ENCODE measurements at places on chromosomes 12 and 14. TPM values are rescaled to one million over a fixed set of nuclear protein-coding genes. Genes with fewer than 3 reads are reported as not detected.
A peak's percentile ranks its signal among the peaks of the same experiment; 100 is the strongest.

- DNase-seq = no peak
Observed at GRCh38 chr12:26726956-26727355, 106.0 kb downstream of the ITPR2 start.

The LBHD2 gene
- not detected for total RNA-seq

The NR4A1 gene
- total RNA-seq = 297 TPM

The PITPNM2 gene
- 6.8 TPM for total RNA-seq

GRCh38 chr12:71605039-71605438 lies 58.6 kb downstream of the ZFC3H1 start:
- no peak for DNase-seq

DNA sequence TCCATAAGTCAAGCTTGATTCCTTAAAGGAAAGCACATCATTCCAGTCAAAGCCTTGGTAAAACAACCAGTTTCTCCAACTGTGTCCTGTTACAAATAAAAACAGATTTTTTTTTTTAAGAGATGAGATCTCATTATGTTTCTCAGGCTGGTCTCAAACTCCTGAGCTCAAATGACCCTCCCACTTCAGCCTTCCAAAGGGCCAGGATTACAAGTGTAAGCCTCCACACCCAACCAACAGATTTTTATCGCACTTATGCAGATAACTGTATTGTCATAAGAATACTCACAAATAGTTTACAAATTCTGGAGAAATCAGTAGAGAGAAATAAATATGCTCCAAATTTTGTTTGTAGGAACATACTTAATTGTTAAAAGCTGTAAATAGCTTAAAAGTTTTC lies 56.2 kb upstream of the SLC2A13 start:
- no peak for DNase-seq

DNA sequence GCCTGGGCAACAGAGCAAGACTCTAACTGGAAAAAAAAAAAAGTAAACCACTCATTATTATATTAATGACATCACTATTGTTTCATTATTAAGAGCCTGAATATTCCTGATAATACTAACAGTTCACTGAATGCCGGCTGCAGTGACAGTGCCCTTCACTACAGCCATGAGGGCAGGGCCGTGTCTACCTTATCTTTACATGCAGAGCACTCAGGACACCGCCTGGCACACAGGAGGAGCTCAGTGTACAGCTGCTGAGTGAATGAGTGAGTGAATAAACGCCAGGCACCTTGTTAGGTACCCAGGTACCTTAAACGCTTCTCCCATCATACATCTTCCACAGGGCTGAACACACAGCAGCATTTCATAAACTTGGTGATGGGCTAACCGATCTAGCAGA lies 23.2 kb downstream of the ZFYVE1 start:
- no peak for DNase-seq

GRCh38 chr14:68814539-68815297 lies 21.9 kb upstream of the ZFP36L1 start:
- DNase-seq = peak; percentile 60

GRCh38 chr12:51926064-51926632 lies 18.8 kb downstream of the ACVRL1 start:
- DNase-seq = no peak

GRCh38 chr12:113932381-113933196 lies 33.5 kb downstream of the RBM19 start:
- DNase-seq = peak; percentile 44

- DNase-seq = peak; percentile 26
Observed at GRCh38 chr12:4107436-4107878, 166.1 kb upstream of the CCND2 start.

GRCh38 chr14:74547331-74547927 lies 53.9 kb downstream of the ISCA2 start:
- no peak for DNase-seq

DNA sequence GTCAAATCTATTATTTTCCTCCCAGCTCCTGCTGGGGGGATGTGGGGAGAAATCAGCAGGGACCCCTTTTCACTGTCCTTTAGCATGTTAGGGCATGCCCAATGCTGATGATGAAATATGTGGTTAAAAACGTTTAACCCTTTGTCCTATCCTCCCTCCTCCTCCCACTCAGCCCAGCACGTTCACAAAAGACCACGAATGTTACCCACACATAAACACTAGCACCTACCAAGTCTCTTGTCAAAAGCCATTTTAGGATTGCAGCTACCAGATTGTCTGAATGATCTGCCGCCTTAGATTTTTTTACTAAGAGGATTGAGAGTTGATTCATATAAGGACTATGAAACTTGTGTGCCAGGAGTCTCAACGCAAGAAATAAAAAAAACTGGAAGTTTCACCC lies 70.4 kb downstream of the TBK1 start:
- no peak for DNase-seq

The FANCM gene
- total RNA-seq = 9.7 TPM

The RSRC2 gene
- 81.7 TPM for total RNA-seq

The POTEG gene
- not detected for total RNA-seq

- peak; percentile 56 for DNase-seq
Observed at GRCh38 chr12:116318576-116319232, 41.2 kb upstream of the MED13L start.

GRCh38 chr14:22955702-22956569 lies 954 bp downstream of the HAUS4 start:
- no peak for DNase-seq

- no peak for DNase-seq
Observed at GRCh38 chr12:12716151-12716792, 896 bp upstream of the CDKN1B start.

GRCh38 chr14:67411820-67412421 lies at the start of gene PLEK2:
Gene PLEK2, minus strand, starts transcription at chr14:67412165. Its CDS starts 106 bp downstream, at chr14:67412059.
- DNase-seq = no peak

The TMPRSS12 gene
- total RNA-seq = not detected

The INSM2 gene
- not detected for total RNA-seq

DNA sequence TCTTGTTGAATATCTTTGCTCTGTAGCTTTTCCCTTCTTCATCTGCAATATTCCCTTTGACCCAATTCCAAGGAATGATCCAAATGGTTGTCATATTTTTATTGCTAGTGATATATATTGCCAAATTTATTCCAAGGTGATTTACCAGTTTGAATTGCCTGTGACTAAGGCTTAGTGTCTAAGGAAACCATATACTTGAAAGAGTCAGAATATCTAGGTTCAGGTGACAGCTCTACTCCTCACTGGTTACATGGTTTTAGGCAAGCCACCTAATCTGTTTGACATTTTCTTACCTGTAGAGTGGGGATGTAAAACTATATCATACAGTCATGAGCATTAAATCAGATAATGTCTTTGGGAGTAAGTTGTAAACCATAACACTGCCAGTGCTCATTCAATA lies 473.8 kb downstream of the NPAS3 start:
- no peak for DNase-seq

DNA sequence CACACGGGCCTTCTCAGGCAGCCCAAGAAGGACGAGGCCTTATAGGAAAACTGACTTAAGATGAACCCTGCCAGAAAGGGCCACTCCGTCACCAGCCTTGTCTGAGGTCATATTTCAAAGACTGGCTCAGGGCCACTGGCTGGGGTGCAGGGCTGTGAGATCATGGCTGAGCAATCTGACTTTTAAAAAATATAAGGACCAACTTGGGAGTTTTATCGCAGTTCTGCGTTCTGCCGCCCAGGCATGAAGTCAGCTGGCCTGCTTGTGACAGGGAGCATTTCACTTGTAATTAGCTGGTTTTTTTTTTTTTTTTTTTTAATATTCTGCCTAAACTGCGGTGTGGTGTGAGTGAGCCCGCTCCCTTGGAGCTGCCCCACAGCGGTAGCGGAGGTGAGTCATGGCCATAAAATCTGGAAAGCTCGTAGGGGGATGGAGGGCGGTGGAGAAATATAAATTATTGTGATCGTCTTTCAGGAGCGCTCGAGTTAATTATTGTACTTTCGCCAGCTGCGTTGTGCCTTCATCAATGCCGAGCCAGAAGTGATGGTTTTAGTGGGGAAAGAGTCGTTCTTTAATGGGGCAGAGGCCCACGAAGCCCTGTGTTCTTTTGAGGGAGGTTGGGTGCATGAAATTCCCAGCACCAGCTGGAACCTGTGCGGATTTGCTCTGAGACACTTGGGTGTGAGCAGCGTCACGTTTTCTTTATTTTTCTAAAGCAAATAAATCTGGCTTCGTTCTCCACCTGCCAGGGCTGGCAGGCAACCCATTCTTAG lies 231.9 kb downstream of the C12orf75 start:
- DNase-seq = peak; percentile 76

DNA sequence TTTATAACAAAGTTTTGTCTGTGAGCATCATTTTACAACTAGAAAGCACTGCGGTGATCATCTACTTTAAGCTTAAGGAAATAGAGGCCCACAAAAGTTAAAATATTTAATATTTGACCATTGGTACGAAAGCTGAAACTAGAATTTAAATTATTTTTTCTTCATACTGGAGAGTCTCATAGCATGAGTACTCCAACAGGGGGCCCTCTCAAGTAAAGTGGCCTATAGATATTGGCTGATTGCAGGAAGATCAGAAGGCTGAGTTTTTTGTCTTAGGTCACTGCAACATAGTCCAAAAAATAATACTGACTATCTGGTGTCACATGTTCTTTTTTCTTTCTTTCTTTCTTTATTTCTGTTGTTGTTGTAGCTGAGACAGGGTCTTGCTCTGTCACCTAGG lies 75.3 kb upstream of the ZDHHC17 start:
- no peak for DNase-seq

The NAV3 gene
- 7.2 TPM for total RNA-seq

All from uterus (tissue), 4 donors.